ENCODE measurements at places on chromosomes 2 and 18. TPM values are rescaled to one million over a fixed set of nuclear protein-coding genes. Genes with fewer than 3 reads are reported as not detected.

The TMEM17 gene
- total RNA-seq = 3.0 TPM

The KCNG2 gene
- under 0.01 TPM for total RNA-seq

The CXCR1 gene
- not detected for total RNA-seq

DNA sequence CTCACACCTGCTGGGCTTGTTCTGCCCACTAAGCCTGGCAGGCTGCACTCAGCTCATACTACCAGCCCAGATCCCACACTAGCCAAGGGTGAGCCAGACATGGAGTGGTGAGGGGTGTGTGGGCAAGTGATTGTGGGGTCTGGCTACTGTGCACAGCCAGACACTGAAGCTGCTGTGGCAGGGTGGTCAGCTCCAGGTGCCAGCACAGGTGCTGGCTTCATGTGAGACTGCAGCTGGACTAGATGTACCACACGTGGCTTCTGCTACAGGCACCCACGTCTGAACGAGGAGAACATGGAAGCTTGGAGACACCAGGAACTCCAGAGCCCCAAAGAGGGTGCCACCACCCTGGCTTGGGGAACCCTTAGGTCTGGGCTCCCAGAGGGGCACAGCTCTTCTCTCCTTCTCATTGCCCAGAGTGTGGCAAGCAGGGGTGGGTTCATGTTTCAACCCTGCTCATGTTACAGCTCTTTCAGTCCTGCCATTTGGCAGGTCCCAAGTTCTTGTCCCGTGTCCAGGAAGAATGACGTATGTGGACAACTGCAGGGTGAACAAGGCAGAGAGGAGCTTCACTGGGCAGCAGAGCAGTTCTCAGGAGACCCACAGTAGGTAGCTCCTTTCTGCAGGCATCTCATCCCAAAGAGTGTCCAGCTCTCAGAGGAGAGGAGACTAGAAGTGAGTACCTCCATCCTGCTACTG lies 1624.2 kb upstream of the TMEFF2 start:
- DNase-seq = no peak

DNA sequence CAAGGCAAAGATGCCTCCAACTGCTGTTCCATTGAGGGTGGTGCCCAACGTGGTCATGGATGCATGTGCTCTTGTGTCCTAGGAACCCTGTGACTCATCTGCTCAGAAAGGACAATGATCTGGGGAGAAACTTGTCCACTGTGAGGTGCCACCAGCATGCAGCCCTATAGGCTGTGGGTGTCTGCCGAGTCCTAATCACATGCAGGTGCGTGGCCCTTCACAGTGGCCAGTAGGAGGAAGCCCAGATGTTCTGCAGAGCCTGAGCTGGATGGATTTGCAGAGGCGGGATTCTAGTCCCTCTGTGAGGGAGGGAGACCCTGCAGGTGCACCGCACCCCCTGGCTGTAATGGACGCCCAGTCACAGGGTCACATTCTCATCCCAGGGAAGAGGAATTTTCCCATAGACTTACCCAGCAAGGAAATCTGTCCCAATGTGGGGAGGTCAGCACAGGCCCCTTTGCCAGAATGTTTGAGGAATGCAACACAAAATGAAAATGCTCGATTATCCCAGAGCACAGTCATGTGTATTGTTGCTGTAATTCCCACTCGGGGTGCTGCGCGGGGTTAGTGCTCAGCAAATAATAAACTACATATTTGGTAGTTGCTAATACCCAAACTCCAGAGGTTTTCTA lies 13.9 kb downstream of the GDF7 start:
- DNase-seq = no peak

DNA sequence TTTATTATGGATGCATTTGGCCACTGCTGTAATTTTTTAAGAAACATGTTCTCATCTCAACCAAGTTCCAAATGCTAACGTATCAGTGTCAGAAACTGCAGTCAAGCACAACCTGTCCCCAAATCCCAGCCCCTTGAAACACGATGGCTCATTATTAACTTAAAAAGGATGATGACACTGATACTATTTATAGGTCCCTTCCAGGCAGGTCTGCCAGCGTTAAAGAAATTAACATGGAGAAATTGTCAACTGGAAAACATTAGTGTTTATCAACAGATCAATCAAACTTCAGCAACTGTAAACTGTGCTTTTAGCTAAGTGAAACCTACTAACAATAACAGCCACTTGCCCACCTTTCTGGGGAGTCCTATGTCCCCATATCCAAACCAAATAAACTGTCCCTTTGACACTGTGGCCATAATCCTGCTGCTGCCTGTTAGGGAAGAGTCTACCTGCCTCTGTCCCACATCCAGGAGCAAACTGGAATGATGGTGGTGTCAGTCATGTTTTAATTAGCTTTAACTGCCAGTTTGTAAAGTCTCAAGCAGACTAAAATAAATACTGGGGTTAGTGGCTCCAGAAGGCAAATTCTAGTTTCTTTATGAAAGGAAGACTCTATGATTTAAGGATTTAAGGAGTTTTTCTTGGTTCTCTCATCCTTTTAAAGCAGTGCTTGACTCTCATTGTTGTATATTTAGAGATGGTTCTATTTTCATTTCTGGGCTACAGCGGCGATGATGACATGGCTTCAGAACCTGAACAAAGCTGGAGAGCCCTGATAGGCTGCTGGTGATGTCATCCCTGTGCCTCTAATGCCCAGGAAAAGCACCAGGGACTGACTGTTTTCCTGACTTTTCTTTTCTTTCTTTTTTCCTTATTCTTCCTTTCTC lies 583.6 kb upstream of the PIK3C3 start:
- DNase-seq = no peak

- no peak for DNase-seq
Measured at GRCh38 chr2:131055169-131056065, 37.8 kb downstream of the FAM168B start.

- DNase-seq = no peak
Measured at GRCh38 chr18:48765053-48765452, 185.7 kb downstream of the SMAD7 start.

DNA sequence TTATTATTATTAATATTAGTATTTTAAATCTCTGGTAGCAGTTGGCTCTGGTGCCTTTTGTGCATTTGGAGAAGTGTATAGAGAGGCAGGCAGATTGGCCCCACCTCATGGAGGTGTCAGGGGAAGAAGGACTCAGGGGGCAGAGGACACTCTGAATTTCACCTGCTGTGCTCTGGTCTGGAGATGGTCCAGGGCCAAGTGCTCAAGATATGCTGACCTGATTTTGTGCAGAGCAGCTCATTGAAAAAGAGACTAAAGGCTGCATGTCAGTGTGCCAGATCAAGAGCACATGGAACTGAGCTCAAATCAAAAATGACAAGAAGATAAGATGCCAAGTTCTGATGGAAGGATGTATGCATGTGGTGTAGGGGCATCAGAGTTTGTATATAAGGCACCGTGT lies 323.6 kb upstream of the TNP1 start:
- DNase-seq = no peak

DNA sequence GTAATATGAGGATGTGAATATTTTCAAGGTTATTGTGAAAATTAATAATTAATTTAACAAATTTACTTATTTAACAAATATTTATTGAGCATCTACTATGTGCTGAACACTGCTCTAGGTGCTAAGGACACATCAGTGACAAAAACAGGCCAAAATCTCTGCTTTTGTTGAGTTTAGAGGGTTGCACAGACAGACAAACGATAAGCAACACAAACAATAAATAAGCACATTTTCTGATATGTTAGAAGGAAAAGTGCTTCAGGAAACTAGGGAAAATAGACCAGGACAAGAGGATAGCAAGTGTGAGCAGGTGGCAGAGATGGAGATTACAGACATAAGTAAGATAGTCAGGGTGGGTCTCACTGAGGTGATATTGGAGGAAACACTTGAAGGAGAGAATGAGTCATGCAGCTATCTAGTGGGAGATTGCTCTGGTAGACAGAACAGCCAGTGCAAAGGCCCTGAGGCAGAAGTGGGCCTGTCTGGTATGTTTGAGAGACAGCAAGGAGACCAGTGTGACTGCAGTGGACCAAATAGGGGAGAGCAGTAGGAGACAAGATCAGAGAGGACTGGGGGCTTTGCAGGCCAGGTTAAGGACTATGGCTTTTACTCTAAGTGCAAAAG lies 38.3 kb downstream of the SFXN5 start:
- no peak for DNase-seq

GRCh38 chr2:129431881-129432280 lies 547.6 kb upstream of the RAB6C start:
- DNase-seq = no peak

GRCh38 chr2:240704651-240705050 lies 13.0 kb downstream of the AQP12A start:
- DNase-seq = no peak

Data from fibroblast of villous mesenchyme (primary cell).